Stimulated activated CD8-positive, alpha-beta memory T cell treated with anti-CD3 and anti-CD28 coated beads, Interleukin-12 subunit alpha, Interleukin-12 subunit beta, amount 100 ng/mL, for 4 hours (primary cell): ENCODE measurements at places on chromosomes 12 and 14.

GRCh38 chr12:25835385-25835784, 123.1 kb upstream of the RASSF8 start:
- DNase-seq, result no peak

DNA sequence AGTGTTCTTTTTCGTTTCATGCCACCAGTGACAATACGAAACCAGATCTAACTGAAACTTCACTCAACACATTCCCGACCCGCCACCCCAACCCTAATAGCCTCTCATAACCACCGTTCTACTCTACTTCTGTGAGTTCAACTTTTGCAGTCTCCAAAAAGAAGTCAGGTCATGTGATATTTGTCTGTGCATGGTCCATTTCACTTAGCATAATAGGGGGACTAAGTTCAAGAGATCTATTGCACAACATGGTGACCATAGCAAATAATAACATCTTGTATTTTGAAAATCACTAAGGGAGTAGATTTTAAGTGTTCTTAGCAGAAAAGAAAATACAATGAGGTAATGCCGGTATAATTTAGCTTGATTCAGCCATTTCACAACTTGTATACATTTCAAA, 376.4 kb downstream of the DIO2 start:
- no peak for DNase-seq

DNA sequence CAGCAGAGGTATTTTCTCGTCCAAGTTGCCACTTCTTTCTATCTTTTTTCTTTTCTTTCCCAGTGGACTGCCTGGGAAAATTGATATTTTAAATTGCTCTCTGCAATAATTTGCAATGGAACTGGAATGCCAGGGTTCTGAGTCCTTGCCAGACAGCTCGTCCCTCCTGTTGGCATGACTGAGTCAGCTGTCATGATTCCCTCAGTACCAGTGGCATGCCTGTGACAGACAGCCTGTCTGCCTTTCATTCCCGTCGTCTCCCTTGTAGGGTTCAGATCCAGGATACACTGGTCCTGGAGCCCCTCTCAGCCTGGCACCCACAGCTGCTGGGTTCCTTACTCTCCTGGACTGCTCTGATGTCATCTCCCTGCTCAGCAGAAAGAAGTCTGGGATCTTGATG, 84.8 kb downstream of the PTPN11 start:
- no peak for DNase-seq

DNA sequence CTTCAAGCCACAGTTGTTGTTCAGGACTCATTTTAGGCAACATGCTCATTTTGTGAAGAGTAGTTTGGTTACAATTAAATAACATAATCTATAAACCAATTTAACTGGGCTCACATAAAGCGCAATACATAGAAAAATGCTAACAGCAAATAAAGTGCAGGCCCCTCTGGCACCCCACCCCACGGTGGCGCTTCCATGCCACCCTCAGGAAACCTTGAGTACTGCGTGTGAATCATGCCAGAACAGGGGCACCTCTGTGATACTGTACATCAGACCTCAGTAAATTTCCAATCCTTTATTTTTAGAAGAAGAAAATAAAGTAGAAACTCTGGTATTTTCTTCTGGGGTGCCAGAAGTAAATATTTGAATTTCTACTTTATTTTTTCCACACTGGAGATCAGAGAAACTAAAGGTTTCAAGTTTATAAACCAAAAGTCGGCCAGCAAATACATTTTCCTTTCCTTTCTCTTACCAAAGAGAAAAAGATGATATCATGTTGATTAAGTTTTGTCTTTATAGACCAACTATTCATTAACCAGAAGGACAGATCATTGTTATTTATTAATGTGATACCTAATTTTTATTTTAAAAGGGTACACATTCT, 316.8 kb downstream of the PAWR start:
- DNase-seq, result no peak

- DNase-seq, result no peak
Observed at GRCh38 chr14:49164074-49164473, 422.1 kb downstream of the RPS29 start.

- DNase-seq, result no peak
Observed at GRCh38 chr12:120959111-120959878, 19.0 kb upstream of the HNF1A start.
